ENCODE measurements at places on chromosomes 11 and 22.

GRCh38 chr11:122327528-122327927 is 211.5 kb upstream of the BLID start:
- no peak for DNase-seq

- DNase-seq: no peak
These were observed 38.5 kb upstream of the RIC3 start for GRCh38 chr11:8207080-8208000.

GRCh38 chr22:45226503-45227186 is 14.0 kb downstream of the KIAA0930 start:
- DNase-seq: no peak

GRCh38 chr11:62719302-62719978 is 7.8 kb downstream of the HNRNPUL2 start:
- DNase-seq: no peak

DNA sequence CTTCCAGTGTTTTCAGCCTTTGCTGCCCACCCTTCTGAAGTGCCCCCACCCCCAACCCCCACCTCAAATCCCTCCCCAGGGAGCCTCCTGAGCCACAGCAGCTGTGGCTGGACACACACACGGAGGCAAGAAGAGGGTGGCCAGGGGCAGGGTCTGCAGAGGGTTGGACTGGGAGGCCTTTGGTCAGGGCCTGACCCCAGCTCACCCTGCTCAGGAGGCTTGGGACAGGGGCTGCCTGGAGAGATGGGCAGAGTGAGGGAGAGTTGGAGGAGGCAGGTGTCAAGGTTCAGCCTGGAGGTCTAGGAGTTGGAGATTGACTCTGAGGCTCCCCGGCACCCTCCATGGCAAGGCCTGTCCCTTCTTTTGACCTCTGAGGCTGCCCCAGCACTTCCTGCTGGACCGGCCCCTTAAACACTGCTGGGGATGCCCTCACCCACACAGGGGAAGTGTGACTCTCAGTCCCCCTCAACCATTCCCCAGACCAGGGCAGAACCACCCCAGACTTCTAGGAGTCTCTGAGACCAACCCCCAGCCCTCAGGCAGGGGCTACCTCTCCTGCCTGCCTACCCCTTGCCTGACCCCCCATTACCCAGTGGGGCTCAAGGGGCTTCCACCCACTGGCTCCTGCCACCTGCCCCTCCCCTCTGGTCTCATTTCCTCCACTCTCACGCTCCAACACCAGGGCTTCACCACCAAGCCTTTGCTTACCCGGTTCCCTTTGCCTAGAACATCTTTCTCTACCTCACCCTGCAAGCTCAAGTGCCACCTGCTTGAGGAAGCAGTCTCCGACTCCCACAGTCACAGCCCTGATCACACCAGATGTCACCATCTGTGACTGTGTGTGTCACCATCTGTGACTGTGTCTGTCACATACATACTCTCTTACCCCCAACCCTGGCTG is 8.6 kb downstream of the ARAP1 start:
- no peak for DNase-seq

GRCh38 chr11:65286686-65287085 is 24.9 kb downstream of the POLA2 start:
- no peak for DNase-seq

DNA sequence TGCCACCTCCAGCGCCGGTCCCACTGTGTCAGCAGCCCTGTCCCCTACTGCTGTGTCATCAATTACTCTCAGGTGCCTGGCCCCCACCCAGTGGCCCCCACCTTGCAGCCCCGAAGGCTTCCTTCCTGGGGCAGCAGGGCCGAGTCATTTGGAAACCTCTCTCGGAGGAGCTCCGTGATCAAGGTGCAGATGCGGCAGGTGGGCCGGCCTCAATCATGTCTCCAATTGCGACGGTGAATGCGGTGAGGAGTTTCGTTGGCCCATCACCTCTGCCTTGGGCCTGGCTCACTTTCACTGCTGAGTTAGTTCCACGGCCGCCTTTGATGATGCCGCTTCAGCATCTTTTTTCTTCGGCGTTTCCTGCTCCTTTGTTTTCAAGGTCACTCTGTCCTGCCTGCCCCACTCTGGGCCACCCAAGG is 11.3 kb upstream of the CXCR5 start:
- DNase-seq: no peak

GRCh38 chr11:27391331-27392015 is 28.5 kb upstream of the CCDC34 start:
- DNase-seq: no peak

- DNase-seq: no peak
These were observed 14.9 kb downstream of the DNAJB13 start for GRCh38 chr11:73965764-73966121.

Measured in stimulated activated CD4-positive, alpha-beta T cell treated with anti-CD3 and anti-CD28 coated beads, Interleukin-1b, Interleukin-23, amount 100 ng/mL, for 4 hours (primary cell).